Vagina (tissue), 2 donors: ENCODE measurements at places on chromosomes 2 and 18.

GRCh38 chr2:122519821-122520611 lies 764.6 kb downstream of the TSN start:
- H3K36me3 ChIP-seq: no peaks in the 10 kb centered on the region
- no peak overlapping the region for H3K4me3 ChIP-seq
- H3K4me1 ChIP-seq: no peaks in the 10 kb centered on the region
- H3K27me3 ChIP-seq: no peaks in the 10 kb centered on the region
- no peak for DNase-seq
- H3K27ac ChIP-seq: no peak overlapping the region

DNA sequence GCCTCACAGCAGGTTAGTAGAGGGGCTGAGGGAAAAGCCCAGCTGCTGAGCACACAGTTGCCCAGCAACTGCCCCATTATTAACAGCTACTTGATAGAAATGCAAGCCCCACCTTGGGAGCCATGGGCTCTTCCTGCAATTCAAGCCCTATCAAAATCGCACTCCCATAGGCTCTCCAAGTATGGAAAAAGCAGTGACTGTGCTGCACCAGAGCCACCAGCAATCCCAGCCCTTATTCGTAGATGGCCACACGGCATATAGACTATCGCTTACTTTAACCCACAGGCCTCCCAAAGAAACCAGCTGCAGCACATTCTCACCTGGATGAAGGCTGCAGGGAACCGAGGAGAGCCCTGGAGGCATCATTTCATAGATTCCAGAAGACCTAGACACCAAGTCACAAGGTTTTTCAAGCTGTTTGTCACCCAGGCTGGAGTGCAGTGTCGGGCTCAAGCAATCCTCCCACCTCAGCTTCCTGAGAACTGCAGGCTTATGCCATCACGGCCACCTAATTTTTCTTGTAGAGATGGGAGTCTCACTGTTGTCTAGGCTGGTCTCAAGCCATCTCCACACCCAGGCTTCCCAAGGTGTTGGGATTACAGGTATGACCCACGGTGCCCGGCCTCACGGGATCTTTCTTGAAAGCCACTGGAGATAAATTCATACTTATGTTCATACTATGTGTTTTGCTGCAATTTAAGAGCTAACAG lies 11.3 kb downstream of the NCL start:
- no peak overlapping the region for H3K4me3 ChIP-seq
- no peaks in the 10 kb centered on the region for H3K27me3 ChIP-seq
- H3K36me3 ChIP-seq: peaks cover 47% of the 10 kb centered on the region
- H3K4me1 ChIP-seq: no peaks in the 10 kb centered on the region
- DNase-seq: no peak

- H3K27me3 ChIP-seq: no peaks in the 10 kb centered on the region
- DNase-seq: peak; percentile 56
- H3K4me1 ChIP-seq: no peaks in the 10 kb centered on the region
- no peaks in the 10 kb centered on the region for H3K36me3 ChIP-seq
- H3K27ac ChIP-seq: no peak overlapping the region
- H3K4me3 ChIP-seq: no peak overlapping the region
These were observed 11.7 kb downstream of the PROC start for GRCh38 chr2:127429844-127430425.

DNA sequence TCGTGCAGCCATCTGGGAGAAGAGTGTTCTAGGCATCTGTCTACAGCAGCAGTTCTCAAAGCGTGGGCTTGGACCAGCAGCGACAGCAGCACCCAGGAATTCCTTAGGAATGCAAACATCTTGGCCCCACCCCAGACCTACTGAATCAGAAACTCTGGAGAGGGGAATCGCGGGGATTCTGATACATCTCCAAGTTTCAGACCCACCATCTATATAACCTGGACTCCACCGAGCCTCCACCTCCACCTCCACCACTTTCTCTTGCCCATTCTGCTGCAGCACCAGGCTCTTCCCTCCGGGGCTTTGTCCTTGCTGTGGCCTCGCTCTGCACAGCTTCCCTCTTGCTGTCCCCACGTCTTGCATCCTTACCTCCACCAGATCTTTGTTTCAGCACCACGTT lies 256.4 kb downstream of the BCL2 start:
- no peaks in the 10 kb centered on the region for H3K4me1 ChIP-seq
- no peak overlapping the region for H3K27ac ChIP-seq
- H3K4me3 ChIP-seq: no peak overlapping the region
- H3K27me3 ChIP-seq: no peaks in the 10 kb centered on the region

- peaks cover 19% of the 10 kb centered on the region for H3K4me1 ChIP-seq
- H3K4me3 ChIP-seq: no peak overlapping the region
- no peak overlapping the region for H3K27ac ChIP-seq
- H3K36me3 ChIP-seq: no peaks in the 10 kb centered on the region
- DNase-seq: no peak
These were observed 93.6 kb downstream of the TCF7L1 start for GRCh38 chr2:85226783-85227182.

DNA sequence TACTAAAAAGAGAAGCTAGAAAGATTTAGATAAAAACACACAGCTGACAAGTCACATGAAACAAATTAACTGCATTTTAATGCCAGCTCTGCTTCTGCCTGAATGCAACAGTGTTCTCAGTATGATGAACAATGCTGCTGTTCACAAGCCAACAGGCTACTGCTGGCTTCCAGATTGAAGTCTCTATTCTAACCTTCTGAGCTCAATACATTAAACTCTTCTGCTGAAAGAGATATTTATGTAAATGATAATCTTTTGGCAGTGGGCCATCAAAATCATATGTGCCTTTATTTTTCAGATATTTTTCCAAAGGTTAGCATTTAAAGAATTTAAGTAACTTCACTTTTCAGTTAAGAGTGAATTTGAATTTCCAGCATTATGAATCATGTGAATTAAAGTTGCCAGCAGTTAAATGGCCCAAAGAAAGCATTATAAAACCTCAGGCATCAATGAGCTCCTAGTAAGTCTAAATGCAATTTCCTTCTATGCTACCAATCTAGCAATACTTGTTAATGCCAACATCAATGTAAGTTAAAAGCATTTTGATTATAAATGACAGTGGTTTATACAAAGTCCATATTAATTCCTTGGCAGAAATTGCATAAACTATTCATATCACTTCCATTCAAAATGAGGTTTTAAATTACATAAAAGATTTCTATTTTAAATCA lies 72.4 kb downstream of the ID2 start:
- H3K27me3 ChIP-seq: no peaks in the 10 kb centered on the region
- H3K4me1 ChIP-seq: peaks cover 5% of the 10 kb centered on the region
- H3K27ac ChIP-seq: no peak overlapping the region
- H3K4me3 ChIP-seq: no peak overlapping the region
- peaks cover 25% of the 10 kb centered on the region for H3K36me3 ChIP-seq

DNA sequence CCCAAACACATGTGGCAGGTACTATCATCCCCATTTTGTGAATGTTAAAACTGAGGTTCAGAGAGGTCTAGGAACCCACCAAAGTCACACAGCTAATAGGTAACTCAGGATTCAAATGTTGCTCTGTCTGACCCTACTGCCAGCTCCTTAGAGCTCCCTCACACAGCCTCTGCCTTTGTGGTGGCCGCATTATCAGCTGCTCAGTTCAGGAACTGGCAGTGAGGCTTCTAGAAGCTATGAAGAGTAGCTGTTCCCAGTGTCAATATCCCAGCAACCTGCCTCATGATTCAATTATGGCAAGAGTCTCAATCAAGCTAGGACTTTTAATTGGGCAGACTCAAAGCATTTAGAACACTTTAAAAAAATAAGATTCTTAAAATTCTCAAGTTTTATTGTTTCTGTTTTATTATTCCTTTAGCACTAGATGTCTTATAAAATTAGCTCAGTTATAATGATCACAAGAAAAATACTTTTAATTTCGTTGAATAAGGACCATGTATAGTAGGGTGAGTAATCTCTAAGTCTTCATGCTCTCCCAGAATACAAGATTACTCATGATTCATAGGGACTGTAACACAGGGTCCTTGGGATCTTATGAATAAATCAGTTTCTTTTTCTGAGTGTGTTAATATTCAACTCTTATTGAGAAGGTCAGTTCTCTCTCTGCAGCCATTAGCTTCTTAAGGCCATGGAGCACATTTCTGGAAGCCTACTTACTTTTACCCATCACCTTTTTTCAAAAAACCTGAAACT lies 342.7 kb downstream of the RND3 start:
- H3K36me3 ChIP-seq: no peaks in the 10 kb centered on the region
- no peaks in the 10 kb centered on the region for H3K4me1 ChIP-seq
- H3K27me3 ChIP-seq: no peaks in the 10 kb centered on the region
- no peak overlapping the region for H3K27ac ChIP-seq
- DNase-seq: no peak

- no peak overlapping the region for H3K4me3 ChIP-seq
- no peak for DNase-seq
- H3K4me1 ChIP-seq: no peaks in the 10 kb centered on the region
These were observed 6.4 kb downstream of the NEB start for GRCh38 chr2:151727593-151728552.

DNA sequence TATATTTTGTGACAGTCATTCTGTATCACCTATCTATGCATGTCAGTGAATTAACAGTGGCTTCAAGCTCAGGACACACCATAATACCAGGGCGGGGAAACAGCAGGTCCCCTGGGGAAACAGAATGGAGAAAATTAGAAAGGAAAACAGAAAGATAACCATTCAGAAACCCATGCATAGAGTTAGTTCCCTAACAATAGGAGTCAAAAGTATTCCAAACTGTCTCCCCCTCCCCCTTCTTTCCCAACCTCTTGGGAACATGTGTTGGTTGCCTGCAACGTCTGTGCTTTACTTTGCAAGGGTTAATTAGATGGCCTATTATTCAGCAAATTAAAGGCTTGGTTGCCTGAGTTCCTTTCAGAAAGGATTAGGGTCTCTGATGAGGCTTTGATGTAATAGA lies 176.4 kb downstream of the MYO3B start:
- no peaks in the 10 kb centered on the region for H3K27me3 ChIP-seq
- no peak overlapping the region for H3K27ac ChIP-seq
- H3K4me1 ChIP-seq: no peaks in the 10 kb centered on the region

- no peaks in the 10 kb centered on the region for H3K36me3 ChIP-seq
- H3K4me3 ChIP-seq: no peak overlapping the region
- no peaks in the 10 kb centered on the region for H3K27me3 ChIP-seq
- no peak for DNase-seq
These were observed 83.9 kb upstream of the SH3BP4 start for GRCh38 chr2:234867882-234868285.

GRCh38 chr2:102245266-102246151 lies 58.7 kb downstream of the IL1RL2 start:
- H3K36me3 ChIP-seq: no peaks in the 10 kb centered on the region
- H3K27ac ChIP-seq: peak overlapping the region; percentile 68
- DNase-seq: no peak
- H3K4me3 ChIP-seq: no peak overlapping the region
- no peaks in the 10 kb centered on the region for H3K4me1 ChIP-seq

DNA sequence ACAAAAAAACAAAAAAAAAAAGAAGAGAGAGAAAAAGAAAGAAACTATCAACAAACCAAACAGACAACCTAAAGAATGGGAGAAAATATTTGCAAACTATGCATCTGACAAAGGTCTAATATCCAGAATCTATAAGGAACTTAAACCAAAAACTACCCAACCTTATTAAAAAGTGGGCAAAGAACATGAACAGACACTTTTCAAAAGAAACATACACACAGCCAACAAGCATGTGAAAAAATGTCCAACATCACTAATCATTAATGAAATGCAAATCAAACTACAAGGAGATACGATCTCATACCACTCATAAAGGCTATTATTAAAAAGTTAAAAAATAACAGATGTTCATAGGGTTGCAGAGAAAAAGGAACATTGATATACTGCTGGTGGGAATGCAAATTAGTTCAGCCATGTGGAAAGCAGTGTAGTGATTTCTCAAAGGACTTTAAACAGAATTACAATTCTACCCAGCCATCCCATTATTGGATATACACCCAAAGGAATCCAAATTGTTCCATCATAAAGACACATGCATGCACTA lies 7.2 kb upstream of the POLE4 start:
- no peak overlapping the region for H3K27ac ChIP-seq
- no peaks in the 10 kb centered on the region for H3K36me3 ChIP-seq
- H3K4me1 ChIP-seq: no peaks in the 10 kb centered on the region
- H3K27me3 ChIP-seq: no peaks in the 10 kb centered on the region
- no peak for DNase-seq
- H3K4me3 ChIP-seq: no peak overlapping the region

- no peak overlapping the region for H3K4me3 ChIP-seq
- no peaks in the 10 kb centered on the region for H3K27me3 ChIP-seq
- no peak overlapping the region for H3K27ac ChIP-seq
- H3K4me1 ChIP-seq: no peaks in the 10 kb centered on the region
- DNase-seq: no peak
- peaks cover 31% of the 10 kb centered on the region for H3K36me3 ChIP-seq
These were observed 89.9 kb upstream of the CDCA7 start for GRCh38 chr2:173264603-173265366.

DNA sequence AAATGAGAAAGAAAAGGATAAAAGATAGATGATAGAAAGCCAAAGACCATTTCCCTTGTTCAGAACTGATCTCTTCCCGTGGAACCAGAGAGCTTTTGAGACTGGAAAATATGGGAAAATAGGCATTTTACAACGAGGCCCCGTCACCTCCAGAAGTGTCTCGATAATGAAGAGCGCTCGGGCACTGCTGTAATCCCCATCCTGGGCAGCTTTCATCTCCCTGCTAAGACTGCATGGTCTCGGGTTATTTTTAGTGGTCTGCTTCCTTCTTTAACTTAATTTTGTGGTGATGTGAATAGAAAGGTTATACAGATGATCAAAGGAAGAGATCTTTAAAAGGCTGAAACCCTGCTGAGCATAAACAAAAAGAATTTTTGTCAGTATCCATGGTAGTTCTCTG lies 176.6 kb downstream of the METTL4 start:
- DNase-seq: no peak
- no peak overlapping the region for H3K4me3 ChIP-seq
- H3K27me3 ChIP-seq: no peaks in the 10 kb centered on the region
- no peaks in the 10 kb centered on the region for H3K36me3 ChIP-seq
- H3K27ac ChIP-seq: no peak overlapping the region

DNA sequence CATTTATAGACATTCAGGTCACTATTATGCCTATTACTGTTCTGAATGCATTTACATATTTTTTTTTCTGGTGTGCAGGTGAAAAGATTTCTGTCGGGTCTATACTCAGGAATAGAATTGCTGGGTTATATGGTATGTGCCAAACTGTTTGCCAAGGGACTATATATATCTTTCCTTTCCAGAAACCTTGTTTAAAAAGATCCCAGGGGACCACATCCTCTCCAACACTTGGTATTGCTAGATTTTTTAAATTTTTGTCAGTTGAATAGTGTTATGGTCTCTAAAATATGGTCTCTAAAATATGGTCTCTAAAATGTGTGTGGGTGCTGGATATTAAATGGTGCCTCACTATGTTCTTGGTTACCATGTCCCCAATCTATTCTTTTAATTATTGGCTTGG lies 131.3 kb downstream of the INSIG2 start:
- no peaks in the 10 kb centered on the region for H3K36me3 ChIP-seq
- H3K4me1 ChIP-seq: peaks cover 15% of the 10 kb centered on the region
- peaks cover 8% of the 10 kb centered on the region for H3K27me3 ChIP-seq
- DNase-seq: no peak
- H3K4me3 ChIP-seq: no peak overlapping the region
